ENCODE measurements at places on chromosomes 3 and 15. TPM values are rescaled to one million over a fixed set of nuclear protein-coding genes. Genes with fewer than 3 reads are reported as not detected.

The ERC2 gene
- 0.35 TPM for total RNA-seq

The OSBPL10 gene
- 5.1 TPM for total RNA-seq

The LTK gene
- total RNA-seq = 0.72 TPM

- DNase-seq = no peak
Observed at GRCh38 chr15:27196691-27197090, 225.7 kb downstream of the GABRG3 start.

GRCh38 chr15:79682851-79683288 is 213.9 kb downstream of the MTHFS start:
- no peak for DNase-seq

GRCh38 chr3:38739396-38739689 is 76.7 kb downstream of the SCN10A start:
- DNase-seq = no peak

The CPNE9 gene
- 0.46 TPM for total RNA-seq

GRCh38 chr3:197329382-197329781 is 31.0 kb upstream of the DLG1 start:
- DNase-seq = no peak

The INSYN1 gene
- not detected for total RNA-seq

- no peak for DNase-seq
Observed at GRCh38 chr3:74344865-74345440, 269.5 kb downstream of the CNTN3 start.

- DNase-seq = no peak
Observed at GRCh38 chr3:115448851-115449250, 174.5 kb upstream of the GAP43 start.

The RTP4 gene
- 2.8 TPM for total RNA-seq

The CHRNA3 gene
- total RNA-seq = not detected

The INO80 gene
- 27.9 TPM for total RNA-seq

DNA sequence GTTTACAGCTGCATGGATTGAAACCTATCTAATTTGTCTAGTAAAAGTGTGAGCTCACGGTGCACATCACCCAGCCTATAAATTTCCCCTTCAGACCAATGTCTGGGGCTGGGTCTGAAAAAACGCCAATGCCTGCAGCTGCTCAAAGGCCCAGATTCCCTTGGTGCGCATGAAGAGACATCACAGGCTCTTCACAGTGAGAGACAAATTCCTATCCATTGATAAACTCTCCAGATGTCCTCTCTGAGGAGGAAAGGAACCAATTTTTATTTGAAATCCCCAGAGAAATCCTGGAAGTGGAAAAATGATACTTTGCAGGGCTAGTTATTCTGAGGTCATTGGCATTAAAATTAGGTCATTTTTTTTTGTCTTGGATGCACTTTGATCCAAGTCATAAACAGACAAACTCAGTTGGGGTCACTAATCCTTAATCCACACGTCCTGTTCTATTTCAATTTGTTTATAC is 360.5 kb downstream of the EPHA3 start:
- DNase-seq = no peak

- no peak for DNase-seq
Observed at GRCh38 chr15:80967451-80967850, 22.2 kb downstream of the MESD start.

The REC114 gene
- total RNA-seq = not detected

The HCN4 gene
- total RNA-seq = not detected

The GRAMD2A gene
- total RNA-seq = 0.07 TPM

- DNase-seq = no peak
Observed at GRCh38 chr15:70796516-70797310, 33.4 kb upstream of the UACA start.

GRCh38 chr15:32682569-32682968 is 35.2 kb upstream of the GREM1 start:
- DNase-seq = no peak

- DNase-seq = no peak
Observed at GRCh38 chr15:97248376-97248775, 712.1 kb upstream of the ARRDC4 start.

- no peak for DNase-seq
Observed at GRCh38 chr3:94301366-94301765, 238.5 kb downstream of the NSUN3 start.

DNA sequence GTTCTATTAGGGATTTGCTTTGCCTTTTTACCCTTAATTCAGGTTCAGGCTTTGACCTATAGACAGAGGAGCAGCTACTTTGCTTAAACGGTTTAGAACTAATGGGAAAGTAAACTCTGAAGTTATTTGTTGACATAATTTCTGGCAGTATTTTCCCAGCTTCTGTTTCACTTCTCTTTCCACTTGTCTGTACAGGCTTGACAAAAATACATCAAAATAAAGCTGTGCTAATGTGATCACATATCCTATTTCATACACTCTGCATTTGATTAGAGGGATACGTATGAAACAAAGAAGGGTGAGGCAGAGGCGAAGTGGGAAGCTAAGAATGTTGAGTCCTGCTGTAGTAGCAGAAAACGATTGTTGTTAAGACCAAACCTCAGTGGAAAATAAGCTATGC is 389.1 kb upstream of the RARB start:
- no peak for DNase-seq

GRCh38 chr3:122691195-122691594 is 10.6 kb downstream of the PARP14 start:
- DNase-seq = no peak

The TMC3 gene
- not detected for total RNA-seq

The ROPN1B gene
- not detected for total RNA-seq

- no peak for DNase-seq
Observed at GRCh38 chr15:43278869-43279268, 12.1 kb upstream of the TGM5 start.

GRCh38 chr3:140022066-140022770 is 87.2 kb downstream of the CLSTN2 start:
- DNase-seq = no peak

DNA sequence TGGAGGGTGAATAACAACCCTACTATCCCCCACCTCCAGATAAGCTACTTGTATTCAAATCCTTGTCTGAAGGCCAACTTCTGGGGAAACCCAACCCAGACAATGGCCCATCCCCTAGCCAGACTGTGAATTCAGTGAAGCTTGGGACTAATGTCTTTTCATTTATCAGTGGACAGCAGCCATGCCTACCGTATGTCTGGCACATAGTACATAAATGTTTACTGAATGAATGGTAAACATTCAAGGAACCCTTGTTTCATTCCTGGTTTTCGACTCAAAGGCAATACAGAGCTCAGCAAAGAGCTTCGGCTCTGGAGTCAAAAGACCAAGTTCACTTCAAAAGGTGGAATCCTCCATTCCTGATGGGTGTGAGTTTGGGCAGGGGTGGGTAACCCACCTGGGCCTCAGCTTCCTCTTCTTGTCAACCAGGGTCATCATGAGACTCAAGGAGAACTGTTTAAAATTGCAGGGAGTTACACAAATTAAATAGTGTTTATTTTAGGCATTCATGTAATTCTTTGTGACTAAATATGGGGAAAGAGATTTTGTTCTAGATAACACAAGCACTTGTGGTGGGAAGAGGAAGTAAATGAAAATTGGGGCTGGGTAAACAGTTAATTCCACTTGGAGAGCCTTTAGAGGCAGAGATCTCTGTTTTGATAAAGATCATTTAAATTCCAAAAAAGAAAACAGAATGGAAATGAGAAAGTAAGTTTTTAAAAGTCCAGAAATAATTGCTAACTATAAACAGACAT is 303.7 kb upstream of the WNT5A start:
- no peak for DNase-seq

The TRNT1 gene
- total RNA-seq = 33.6 TPM

DNA sequence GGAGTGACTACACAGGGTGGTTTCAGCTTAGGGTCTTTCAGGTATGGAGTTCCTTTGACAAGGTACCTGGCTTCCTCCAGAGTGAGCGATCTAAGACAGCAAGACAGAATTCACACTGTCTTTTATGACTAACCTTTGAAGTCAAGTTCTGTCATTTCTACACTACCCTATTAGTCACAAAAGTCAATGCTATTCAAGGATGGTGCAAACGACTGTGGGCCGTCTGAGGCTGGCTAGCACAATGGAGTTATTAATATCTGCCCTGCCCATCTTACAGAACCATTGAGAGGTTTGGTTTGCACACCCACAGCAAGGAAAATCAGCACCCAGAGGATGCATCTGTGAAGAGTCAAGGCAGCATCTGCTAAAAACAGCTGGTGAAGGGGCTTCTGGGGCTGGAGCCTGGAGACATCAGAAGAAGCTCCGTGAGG is 62.9 kb upstream of the XCR1 start:
- peak; percentile 23 for DNase-seq

- no peak for DNase-seq
Observed at GRCh38 chr3:171851660-171852058, 8.5 kb downstream of the TMEM212 start.

- peak; percentile 75 for DNase-seq
Observed at GRCh38 chr3:121660356-121661171, at the start of gene HCLS1. HCLS1 (minus strand) TSS chr3:121660903; CDS start chr3:121658347, 2,556 bp downstream.

The LACTB gene
- 30.3 TPM for total RNA-seq

DNA sequence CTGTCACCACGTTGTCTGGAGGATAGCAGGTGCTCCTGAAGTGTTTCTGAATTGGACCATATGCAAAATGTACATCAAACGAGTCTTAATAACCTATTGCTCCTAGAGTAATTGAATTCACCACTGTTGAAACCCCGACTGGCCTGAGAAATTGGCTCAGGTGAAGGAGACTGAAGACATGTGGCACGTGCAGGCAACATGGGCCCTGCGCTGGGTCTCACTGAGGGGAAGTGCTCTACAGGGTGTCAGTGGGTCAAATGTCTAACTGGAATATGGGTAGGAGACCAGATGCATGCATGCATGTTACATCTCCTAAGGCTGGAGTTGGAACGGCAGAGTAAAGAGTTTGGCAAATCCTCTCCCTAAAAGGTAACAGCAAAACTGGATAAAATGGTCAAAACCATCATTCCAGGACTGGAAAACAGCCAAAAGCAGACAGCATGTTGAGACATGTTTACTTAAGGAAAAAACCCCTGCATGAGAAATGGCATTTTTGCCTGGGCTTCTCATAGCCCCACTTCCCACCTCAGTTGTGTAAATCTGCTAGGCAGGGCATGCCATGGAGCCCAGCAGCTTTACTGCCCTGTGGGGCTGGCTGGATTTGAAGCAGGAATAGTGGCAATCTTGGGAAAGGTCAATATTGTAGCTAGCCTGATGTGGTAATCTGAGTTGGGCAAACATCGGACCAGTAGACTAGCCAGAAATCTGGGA is 131.3 kb downstream of the TJP1 start:
- DNase-seq = no peak

GRCh38 chr15:23736033-23736673 is 49.0 kb upstream of the NDN start:
- DNase-seq = no peak

DNA sequence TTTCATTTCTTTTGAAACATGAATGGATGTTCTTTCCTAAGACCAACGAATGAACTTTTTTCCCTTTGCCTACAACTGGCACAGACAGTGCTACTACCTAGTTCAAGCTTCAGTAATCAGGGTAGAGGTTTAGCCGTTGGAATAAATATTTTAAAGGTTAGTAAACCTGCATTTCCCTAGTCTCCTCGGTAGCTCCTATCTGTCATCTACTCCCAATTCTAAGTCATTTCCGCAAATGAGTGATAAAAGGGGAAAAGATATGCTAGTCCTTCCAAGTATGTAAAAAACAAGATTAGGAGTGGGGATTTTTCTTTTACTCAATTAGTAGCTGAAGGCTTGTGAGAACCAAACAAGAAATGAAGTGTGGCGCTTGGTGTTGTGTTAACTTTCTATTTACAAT is 15.2 kb downstream of the SLTM start:
- DNase-seq = no peak

- no peak for DNase-seq
Observed at GRCh38 chr3:186989429-186989828, 59.1 kb downstream of the ST6GAL1 start.

- no peak for DNase-seq
Observed at GRCh38 chr3:109985943-109986555, 648.7 kb upstream of the DPPA4 start.

The LRRC31 gene
- not detected for total RNA-seq

The CMTM8 gene
- 7.1 TPM for total RNA-seq

GRCh38 chr3:179710079-179710478 is 57.2 kb downstream of the USP13 start:
- no peak for DNase-seq

DNA sequence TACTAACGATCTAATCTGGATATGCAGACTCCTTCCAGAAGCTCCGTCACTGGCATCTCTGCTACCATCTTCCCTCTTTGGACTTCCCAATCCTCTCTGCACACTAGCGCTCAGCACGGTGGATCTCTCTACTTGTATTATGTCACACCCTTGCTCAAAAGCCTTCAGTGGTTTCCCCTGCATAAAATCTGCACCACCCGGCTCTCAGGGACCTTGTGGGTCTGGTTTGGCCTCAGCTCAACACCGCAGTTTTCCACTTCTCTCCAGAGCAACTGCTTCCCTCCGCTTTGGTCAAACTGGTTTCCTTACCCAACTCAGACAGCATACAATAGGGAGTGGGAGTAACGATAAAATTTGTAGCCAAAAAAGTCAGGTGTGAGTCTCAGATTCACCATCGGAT is 30.7 kb upstream of the HES1 start:
- DNase-seq = no peak

GRCh38 chr15:52790169-52790708 is at the start of gene ONECUT1:
ONECUT1 (minus strand) TSS chr15:52790336; CDS start chr15:52789884, 452 bp downstream.
- peak; percentile 62 for DNase-seq

DNA sequence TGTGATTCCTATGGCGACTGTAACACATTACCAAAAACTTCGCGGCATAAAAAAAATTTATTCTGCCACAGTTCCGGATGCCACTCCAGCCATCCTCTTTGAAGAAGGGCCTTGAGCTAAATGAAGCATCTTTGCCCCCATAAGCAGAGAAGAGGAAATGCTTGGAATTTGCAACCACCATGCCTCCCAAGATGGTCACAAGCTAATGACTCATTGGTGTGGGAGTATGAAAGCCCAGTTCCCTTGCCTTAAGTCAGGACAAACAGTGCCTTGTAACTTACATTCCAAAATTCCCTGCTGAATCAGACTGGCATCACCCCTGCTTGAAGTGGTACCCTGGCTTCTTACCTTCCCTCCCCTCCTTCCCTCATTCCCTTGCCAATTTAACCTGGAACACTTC is 1077.4 kb downstream of the EPHA3 start:
- no peak for DNase-seq

GRCh38 chr3:117557464-117558090 is 848.0 kb downstream of the TUSC7 start:
- DNase-seq = no peak

GRCh38 chr15:67175643-67176071 is 78.8 kb downstream of the AAGAB start:
- DNase-seq = peak; percentile 59

The MAP6D1 gene
- 1.4 TPM for total RNA-seq

The FMN1 gene
- 1.1 TPM for total RNA-seq

The SCN5A gene
- total RNA-seq = not detected

GRCh38 chr15:93759629-93760028 is 471.7 kb upstream of the MCTP2 start:
- DNase-seq = no peak

The ROPN1 gene
- not detected for total RNA-seq

DNA sequence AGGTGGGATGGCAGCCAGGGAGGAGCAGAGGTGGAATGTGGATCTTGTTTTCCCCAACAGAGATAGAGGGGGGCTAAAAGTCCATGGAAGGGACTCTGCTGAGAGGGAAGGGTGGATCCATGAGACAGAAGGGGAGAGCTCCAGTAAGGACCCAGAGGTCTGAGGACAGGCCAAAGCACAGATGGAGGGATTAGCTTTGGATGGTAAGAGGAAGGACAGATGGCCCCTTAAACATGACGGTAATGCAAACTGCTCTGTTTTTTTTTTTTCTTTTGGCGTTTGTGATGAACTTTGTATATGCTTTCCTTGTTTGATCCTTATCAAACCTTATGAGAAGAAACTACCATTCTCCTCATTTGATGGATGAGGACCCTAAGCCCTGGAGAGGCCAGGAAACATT is 96.2 kb downstream of the IGF1R start:
- no peak for DNase-seq

GRCh38 chr3:130395916-130396315 is 50.4 kb downstream of the COL6A5 start:
- no peak for DNase-seq
